CD4-positive, alpha-beta T cell treated with Interleukin-21 for 1 hour (primary cell): ENCODE measurements at places on chromosomes 12 and 14.

DNA sequence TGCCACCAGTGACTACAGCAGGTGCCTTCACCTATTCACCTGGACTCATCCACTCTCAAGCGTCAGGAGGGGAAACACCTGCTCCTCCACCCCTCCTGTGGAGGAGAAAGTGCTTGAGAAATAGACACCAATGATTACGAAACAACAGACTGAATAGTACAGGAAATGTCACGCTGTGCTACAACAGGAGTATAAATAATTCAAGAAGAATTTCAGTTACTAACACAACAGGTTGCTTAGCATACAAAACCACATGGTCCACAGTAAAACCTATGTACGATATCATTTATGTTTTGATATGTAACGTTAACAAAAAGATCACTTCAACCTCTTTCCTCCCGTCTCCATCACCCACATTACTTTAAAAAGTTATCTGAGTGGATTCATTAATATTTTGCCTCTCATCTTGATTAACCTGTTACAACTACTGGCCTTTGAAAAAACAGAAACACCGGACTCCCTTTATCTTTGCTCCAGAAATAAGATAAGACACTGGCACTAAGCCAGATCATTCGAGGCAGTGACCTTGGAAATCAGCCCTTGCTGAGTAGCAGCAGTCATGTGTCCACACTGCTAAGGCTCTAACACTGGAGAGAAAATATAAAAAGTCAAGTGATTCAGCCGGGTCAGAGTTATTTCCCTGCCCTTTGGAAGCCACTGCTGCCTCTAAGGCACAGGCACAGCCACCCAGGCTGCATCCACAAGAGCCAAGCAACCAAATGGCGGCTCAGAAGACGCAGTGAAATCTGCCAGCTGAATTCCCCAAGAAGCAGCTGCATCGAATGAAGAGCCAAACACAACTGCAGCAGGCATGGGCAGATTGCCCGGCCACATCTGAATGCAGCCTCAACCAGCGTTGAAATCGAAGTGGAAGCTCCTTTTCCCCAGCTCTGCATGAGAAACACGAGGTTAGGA lies 40.9 kb downstream of the NT5DC3 start:
- DNase-seq = no peak

DNA sequence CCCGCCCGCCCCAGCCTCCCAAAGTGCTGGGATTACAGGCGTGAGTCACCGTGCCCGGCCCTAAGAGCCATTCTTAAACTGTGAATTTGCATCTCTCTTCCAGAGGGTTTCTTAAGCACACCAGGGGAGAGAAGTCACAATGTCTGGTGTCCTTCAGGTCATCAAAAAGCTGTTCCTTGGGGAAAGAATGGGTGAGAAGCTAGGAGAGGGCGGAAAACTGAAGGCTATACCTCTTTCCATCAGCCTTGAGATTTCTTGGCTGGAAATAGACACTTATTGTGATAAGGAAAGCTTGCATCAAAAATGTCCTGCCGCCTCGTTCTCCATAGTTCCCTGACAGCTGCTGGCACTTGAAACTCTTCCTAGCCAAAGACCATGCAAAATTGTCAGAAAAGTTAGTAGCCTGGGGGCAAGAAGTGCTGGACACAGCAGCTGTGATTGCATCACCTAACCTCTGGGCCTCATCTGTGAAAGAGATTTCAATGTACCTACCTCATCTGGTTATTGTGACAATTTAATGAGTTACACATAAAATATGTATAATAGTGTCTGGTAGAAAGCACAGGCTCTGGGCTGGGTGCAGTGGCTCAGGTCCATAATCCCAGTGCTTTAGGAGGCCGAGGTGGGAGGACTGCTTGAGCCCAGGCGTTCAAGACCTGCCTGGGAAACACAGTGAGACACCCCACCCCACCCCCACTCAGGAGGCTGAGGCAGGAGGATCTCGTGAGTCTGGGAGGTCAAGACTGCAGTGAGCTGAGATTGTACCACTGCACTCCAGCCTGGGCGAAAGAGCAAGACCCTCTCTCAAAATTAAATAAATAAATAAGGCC lies 9.7 kb upstream of the UBC start:
- no peak for DNase-seq

- no peak for DNase-seq
Measured at GRCh38 chr12:109191621-109192250, 75.3 kb downstream of the ACACB start.

- DNase-seq = no peak
Measured at GRCh38 chr12:28063355-28063880, 90.9 kb upstream of the PTHLH start.

- no peak for DNase-seq
Measured at GRCh38 chr12:48768147-48768546, 20.7 kb downstream of the ADCY6 start.

DNA sequence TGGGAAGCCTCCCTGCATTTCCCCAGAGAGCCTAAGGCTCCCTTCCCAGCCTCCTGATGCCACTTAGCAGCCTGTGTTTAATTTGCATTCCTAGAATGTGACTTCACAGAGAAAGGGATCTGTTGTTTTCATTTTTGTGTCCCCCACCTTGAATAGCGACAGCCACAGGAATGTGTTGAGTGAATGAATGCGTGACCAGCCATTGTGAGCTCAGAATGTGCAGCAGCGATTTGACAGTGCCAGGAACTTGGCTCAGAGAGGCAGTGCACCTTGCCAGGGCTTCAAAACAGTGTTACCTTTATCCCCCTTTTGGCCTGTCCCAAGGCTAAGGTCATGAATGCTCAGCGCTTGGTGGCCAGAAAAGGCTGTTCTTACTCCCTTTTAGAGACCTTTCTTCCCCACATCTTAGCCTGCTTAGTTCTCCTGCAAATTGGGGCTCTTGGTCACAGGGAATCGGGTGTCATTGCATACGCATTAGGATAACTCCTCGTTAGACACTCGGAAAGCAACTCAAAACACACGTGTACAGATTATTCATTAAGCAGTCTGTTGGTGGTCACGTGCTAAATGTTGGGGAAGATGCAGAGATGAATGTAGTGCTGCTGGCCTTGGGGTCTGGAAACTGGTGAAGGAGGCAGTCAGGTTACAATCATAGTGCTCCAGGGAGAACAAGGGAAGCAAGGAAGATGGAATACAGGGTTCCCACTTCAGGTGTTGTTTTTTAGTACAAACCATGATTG lies 9.8 kb downstream of the NTF3 start:
- DNase-seq = no peak

DNA sequence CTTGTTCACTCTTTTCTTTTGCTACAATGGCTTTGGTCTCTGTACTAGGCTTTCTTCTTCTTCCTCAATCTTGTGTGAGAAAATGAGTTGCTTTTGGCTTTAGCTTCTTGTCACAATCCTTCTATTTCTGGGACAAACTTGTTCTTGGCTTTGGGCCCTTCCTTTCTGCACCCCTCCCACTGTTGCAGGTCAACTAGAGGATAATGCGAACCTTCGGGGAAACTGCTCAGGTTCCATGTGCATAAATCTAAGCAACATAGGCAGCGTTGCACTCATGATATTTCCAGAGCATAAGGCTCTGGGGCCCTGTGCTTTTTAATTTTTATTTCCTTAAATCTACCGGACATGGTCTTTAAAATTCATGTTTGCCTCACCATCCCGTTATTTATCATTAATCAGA lies 89.8 kb upstream of the LRIG3 start:
- DNase-seq = no peak

DNA sequence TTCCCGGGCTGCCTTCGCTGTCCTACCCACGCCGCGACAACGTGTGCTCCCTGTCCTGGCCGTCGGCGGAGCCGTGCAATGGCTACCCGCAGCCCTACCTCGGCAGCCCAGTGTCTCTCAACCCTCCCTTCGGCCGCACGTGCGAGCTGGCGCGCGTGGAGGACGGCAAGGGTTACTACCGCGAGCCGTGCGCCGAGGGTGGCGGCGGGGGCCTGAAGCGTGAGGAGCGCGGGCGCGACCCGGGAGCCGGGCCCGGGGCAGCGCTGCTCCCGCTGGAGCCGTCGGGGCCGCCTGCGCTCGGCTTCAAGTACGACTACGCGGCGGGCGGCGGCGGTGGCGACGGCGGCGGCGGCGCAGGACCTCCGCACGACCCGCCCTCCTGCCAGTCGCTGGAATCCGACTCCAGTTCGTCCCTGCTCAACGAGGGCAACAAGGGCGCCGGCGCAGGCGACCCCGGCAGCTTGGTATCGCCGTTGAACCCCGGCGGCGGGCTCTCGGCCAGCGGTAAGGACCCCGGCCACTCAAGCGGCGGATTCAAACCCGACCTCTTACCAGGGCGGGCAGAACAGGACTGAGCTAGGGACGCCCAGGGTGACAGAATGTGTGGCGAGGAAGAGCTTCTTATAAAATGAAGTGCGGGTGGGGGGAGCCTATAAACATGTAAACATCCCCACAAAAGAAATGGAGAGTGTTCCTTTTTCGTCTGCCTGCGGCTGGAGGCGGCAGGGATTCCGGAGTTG lies 503 bp downstream of the HOXC12 start:
- no peak for DNase-seq

- DNase-seq = peak; percentile 22
Measured at GRCh38 chr12:24742378-24742777, 206.5 kb downstream of the BCAT1 start.

DNA sequence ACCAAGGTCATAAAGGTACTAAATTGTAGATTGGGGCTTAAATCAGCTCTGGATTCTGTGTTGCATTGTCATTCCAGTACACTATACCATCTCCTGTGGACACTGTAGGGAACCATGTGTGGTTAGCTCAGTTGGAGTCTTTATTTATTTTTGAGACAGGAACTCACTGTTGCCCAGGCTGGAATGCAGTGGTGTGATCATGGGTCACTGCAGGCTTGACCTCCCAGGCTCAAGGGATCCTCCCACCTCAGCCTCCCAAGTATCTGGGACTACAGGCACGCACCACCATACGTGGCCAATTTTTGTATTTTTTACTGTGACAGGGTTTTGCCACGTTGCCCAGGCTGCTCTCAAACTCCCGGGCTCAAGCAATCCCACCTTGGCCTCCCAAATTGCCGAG lies 6.7 kb downstream of the PAPOLA start:
- DNase-seq = no peak

DNA sequence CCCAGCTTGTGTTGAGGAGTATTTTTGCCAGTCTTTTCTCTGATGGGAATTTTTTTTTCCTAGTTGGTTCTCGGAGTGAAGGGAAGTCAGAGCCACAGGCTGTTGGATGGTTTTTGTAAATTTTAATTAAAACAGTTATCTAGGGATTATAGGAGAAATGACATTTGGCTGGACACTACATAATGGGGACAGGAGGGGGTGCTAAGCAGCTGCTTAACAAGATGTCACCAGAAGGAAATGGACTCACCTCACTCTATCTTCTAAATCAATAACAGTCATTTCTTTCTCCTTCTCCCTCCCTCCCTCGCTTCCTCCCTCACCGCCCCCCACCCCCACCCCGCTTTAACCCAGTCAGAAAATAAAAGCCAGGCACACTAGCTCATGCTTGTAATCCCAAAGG lies 93.4 kb upstream of the TMEM233 start:
- DNase-seq = no peak

DNA sequence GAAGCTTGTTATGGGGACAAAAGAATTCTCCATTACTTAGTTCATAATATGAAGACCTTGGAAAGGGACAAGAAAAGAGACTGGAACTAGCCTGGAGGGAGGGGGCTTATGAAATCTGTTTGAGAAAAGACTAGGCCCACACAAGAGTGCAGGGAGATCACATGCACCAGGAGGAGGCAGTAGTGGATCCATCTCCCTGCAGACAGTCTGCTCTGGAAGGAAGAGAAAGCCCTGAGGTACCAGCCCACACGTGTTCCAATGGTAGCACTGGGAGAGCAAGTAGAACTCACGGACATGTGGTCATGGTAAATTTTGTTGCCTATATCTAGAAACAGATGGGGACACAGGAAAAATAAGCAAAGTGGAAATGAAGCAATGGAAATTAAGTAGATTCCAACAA lies 445.4 kb downstream of the SOX5 start:
- no peak for DNase-seq
